Kidney tubule cell (primary cell): ENCODE measurements at places on chromosomes 12 and 14.
A peak's percentile ranks its signal among the peaks of the same experiment; 100 is the strongest.

DNA sequence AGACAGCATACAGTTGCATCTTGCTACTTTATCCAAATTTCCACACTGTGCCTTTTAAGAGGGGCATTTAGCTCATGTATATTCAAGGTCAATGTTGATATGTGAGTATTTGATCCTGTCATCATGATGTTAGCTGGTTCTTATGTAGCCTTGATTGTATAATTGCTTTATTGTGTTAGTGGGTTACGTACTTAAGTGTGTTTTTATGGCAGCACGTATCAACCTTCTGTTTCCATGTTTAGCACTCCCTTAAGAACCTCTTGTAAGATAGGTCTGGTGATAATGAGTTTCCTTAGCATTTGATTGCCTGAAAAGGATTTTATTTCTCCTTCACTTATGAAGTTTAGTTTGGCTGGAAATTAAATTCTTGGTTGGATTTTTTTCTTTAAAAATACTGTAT is 445.2 kb downstream of the NAV3 start:
- no peak for DNase-seq

DNA sequence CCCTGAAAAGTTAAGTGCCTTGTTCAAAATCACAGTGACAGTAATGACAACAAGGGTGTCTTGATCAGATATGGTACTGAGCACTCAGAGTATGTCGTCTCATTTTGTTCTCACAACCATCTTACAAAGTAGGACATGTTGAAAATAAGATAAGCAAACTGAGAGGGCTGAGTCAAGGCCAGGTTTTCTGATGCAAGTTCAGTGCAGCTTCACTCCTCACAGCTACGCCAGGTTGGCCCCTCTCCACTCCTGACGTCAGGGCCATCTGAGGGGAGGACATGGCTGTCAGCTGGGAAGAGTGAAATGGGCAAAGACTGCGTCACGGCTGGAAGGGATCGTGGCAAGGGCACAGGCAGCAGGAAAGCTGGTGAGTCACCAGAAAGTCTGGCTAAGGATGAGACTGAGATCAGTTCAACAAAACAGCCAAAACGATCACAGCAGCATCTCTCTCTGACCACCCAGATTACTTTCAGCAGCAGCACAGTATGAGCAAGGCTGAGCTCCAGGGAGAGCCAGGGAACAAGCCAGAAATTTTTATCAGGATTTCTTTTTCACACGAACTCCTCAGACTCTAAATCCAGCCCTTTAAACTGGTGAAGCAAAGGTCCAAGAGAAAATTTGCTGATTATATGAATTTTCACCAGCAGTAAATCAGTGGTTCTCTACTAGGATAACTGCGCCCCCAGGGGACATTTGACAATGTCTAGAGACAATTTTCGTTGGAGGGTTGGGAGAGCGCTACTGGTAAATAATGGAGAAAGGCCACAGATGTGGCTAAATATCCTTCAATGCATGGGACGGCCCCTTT is 297.9 kb upstream of the AMIGO2 start:
- DNase-seq, result peak; percentile 82

GRCh38 chr14:64506721-64507120 is 2.2 kb downstream of the ZBTB1 start:
- DNase-seq, result peak; percentile 22

DNA sequence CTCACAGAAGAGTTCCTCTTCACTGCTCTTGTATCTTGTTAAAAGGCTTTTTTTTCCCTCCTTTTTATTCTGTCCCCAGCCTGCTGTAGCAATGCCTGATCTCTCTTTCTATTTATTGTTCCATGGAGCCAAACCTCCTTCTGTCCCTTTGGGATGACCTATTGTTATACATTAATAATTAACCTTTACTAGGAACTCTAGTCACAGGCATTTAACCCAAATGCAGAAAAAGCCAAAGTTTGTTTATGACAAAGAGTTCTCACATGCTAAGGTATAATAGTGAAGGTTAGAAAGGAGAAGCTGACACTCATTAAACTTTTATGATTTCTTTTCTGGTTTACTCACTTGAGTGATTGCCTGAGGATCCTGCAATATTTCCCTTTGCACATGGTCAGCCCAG is 535.8 kb downstream of the NRXN3 start:
- peak; percentile 8 for DNase-seq

- DNase-seq, result no peak
These were observed 87.3 kb downstream of the KSR2 start for GRCh38 chr12:117881517-117881916.

- DNase-seq, result peak; percentile 37
These were observed 379.9 kb upstream of the DCN start for GRCh38 chr12:91562476-91562875.

DNA sequence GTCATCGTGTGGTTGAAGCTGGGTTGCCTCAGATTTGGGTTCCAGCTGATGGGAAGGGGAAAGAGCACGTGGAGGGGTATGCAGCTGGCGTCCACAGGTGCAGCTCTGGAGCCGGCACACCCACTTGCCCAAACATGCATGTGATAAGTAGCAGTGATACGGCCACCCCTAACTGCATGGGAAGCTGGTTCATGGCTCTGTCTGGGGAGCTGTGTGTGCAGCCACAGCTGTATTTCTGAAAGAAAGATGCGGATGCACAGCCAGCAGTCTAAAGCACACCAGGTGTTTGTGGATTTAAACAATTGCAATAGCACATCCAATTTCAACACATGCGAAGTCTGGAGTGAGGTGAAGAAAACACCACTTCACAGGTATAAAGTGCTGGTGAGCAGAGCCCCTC is 181.4 kb downstream of the EFCAB11 start:
- DNase-seq, result no peak

GRCh38 chr12:76871742-76872141 is 7.1 kb downstream of the CSRP2 start:
- no peak for DNase-seq

DNA sequence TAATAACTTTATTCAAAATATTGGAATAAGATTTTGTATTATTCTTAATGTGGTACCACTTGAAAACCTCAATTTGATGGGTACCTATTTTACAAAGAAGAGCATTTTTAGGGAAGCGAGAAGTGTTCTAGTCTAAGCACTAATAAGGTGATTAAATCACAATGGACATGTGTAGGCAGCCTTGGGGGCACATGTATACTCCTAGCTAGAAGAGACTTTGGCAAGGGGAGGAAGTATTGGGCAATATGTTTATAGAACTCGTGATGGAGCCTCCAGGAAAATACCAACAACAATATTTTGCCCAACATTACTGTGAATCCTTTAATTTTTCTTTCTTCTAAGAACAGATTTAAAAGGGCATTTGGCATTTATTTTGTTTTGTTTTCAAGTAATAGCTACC is 280.3 kb downstream of the ADAMTS20 start:
- no peak for DNase-seq

DNA sequence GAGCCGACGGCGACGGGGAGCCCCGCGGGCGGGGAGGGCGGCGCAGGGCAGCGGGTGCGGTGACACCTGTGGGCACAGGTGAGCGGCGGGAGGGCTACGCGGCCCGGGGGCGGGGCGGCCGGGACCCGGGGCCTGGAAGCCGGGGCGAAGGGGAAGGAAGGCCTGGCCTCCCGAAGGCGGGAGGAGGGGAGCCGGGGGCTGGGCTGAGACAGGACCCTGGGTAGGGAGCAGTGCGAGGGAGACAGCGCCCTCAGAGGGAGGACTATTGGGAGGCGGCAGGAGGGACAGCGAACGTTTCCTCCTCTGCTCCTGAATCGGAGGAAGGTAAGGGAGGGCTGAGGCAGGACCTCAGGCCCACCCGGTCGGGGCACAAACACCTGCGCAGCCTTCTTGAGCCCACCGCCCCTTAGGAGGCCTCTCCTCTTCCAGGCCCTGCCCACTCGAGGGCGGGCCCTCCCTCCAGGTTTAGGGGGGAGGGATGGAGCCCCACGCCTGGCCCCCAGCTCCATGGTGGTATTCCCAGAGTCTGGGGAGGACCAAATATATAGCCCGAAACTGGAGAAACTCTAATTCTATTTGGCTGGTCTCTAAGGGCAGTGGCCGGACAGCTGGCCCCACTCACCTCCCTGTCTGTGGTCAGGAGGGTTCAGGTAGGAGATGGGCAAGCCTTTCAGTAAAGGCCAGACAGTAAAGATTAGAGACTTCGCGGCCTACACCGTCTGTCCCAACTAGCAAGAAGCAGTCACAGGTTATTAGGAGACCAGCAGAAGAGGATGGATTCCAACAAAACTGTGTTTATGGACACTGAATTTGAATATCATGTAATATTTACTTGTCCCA is 509 bp downstream of the PLEKHG6 start:
- no peak for DNase-seq
